ENCODE measurements at places on chromosomes 11 and 22.

DNA sequence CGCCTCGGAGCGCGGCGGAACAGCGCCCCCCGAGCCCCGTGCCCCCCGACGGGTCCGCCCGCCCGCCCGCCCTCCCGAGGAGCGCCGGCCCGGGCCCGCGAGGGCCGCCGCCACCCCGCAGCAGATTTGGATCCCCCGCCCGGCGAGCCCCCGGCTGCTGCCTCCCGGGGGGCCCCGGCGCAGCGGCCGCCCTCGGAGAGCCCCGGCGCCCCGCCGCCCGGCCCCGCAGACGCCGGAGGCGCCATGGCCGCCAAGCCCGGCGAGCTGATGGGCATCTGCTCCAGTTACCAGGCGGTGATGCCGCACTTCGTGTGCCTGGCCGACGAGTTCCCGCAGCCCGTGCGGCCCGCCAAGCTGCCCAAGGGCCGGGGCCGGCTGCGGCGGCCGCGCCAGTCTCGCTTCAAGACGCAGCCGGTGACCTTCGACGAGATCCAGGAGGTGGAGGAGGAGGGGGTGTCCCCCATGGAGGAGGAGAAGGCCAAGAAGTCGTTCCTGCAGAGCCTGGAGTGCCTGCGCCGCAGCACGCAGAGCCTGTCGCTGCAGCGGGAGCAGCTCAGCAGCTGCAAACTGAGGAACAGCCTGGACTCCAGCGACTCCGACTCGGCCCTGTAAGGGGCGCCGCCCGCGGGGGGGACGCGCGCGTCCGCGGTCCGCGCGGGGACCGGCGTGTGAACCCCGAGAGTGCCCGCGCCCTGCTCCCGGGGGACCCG is 380 bp downstream of the C11orf96 start:
- peak; percentile 62 for DNase-seq

GRCh38 chr11:108224366-108224765 is 1.5 kb downstream of the ATM start:
- DNase-seq: no peak

DNA sequence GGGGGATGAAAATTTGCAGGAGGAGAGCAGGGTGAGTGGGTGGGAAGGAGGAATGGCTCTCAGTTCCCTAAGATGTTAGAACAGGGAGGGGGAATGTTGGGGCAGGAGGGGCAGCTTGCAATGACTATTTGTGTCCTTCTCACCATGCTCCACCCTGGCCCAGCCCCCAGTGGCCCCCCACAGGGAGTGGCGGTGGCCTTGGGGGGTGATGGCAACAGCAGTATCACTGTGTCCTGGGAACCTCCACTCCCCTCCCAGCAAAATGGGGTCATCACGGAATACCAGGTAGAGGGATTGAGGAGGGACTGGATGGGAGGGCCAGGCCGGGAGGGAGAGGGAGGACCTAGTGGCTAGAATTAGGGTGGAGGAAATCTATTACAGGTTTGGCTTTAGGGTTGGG is 10.2 kb downstream of the ROBO3 start:
- no peak for DNase-seq

DNA sequence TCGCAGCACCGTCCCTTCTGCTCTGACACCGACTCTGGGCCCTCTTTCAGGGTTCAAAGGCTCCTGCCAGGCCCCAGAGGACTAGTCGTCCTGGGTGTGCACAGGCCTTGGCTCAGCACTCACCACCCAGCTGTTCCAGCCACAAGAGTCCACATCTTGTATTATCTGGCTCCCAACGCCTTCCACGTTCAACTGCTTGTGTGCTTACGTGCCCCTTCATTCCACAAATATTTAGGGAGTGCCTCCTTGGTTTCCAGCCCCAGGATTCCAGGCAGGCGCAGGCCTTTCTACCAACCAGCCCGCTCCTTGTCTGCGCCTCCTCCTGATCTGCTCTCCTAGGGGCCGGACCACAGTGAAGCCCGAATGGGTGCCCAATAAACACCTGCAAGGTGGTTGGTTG is 70.9 kb downstream of the SCUBE1 start:
- DNase-seq: no peak

- DNase-seq: no peak
Measured at GRCh38 chr11:86138958-86139357, 70.1 kb upstream of the PICALM start.

GRCh38 chr11:47477323-47477722 is 28.4 kb upstream of the RAPSN start:
- no peak for DNase-seq

DNA sequence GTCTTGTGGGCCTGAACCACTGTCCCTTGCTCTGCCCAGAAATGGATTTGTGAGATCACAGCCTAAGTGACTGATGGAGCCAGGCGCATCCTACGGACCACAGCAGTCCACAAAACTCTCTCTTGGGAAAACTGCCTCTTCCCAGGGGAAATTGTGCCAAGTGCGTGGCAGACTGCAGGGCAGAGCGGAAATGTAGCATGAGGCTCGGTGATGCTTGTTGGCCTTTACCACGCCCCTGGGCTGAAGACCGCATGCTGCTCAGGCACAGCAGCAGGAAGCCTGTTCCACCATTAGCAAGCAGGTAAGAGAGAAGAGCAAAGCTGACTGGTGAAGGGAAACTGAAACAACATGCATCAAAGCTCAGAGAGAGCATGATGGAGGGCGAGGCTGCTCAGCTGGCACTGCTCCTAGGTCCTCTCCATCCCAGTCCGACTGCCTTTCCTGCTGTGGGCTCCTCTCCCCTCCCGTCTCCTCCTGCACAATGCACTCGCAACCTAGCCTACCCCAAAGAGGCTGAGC is 26.5 kb upstream of the SCARF2 start:
- no peak for DNase-seq
